ENCODE measurements at places on chromosomes 5 and 9.

- DNase-seq = no peak
Observed at GRCh38 chr5:44002381-44002901, 386.8 kb downstream of the FGF10 start.

GRCh38 chr9:101375546-101375945 lies 9.3 kb downstream of the BAAT start:
- no peak for DNase-seq

DNA sequence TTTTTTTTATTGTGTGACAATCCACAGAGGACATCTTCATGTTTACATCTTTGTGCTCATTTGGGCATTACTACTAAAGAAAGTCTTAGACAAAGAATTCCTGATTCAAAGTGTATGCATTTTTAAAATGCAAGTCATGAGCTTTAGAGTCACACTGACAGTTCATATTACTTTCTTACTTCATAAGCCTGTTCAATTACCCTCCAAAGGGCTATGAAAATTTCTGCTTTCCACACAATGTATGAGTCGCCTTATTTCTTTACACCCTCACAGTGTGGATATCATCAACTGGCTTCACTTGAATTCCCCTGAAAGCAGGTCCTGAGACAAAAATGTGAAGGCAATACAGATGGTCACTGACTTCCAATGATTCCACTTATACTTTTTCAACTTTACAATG lies 280.4 kb upstream of the PTGER4 start:
- DNase-seq = peak; percentile 71

GRCh38 chr5:5481206-5481605 lies 58.7 kb downstream of the ICE1 start:
- no peak for DNase-seq

Data from suppressor macrophage treated with lipopolysaccharide for 4 hours (primary cell).